Skeletal muscle tissue (tissue), 5 donors: ENCODE measurements at places on chromosomes 2 and 18. TPM values are rescaled to one million over a fixed set of nuclear protein-coding genes. Genes with fewer than 3 reads are reported as not detected.

The RBKS gene
- 2.1 TPM for total RNA-seq

The ICA1L gene
- 9.9 TPM for total RNA-seq

The LIPG gene
- 2.6 TPM for total RNA-seq

The UGT1A10 gene
- not detected for total RNA-seq

The ZNF514 gene
- total RNA-seq = 22.4 TPM

The KCNG3 gene
- total RNA-seq = under 0.01 TPM

The SIX2 gene
- 4.2 TPM for total RNA-seq

The VAMP8 gene
- 4.7 TPM for total RNA-seq

The LIMS4 gene
- 1.0 TPM for total RNA-seq

The SPHKAP gene
- total RNA-seq = 49.6 TPM

The TNS1 gene
- 73.1 TPM for total RNA-seq

The PIGN gene
- 48.0 TPM for total RNA-seq

The ALPP gene
- total RNA-seq = not detected

The DUSP19 gene
- total RNA-seq = 2.1 TPM

The BMP10 gene
- total RNA-seq = not detected

The RAB11FIP5 gene
- total RNA-seq = 12.0 TPM

The FARSB gene
- total RNA-seq = 18.8 TPM

The SCN7A gene
- 50.6 TPM for total RNA-seq

The ANKRD53 gene
- total RNA-seq = 0.52 TPM

The SERPINB11 gene
- not detected for total RNA-seq

The CRYBA2 gene
- not detected for total RNA-seq

The CCDC85A gene
- total RNA-seq = 4.7 TPM
